ENCODE measurements at places on chromosomes 12 and 14.
A peak's percentile ranks its signal among the peaks of the same experiment; 100 is the strongest.

GRCh38 chr14:105107781-105108515 lies 42.7 kb upstream of the GPR132 start:
- no peak for DNase-seq

DNA sequence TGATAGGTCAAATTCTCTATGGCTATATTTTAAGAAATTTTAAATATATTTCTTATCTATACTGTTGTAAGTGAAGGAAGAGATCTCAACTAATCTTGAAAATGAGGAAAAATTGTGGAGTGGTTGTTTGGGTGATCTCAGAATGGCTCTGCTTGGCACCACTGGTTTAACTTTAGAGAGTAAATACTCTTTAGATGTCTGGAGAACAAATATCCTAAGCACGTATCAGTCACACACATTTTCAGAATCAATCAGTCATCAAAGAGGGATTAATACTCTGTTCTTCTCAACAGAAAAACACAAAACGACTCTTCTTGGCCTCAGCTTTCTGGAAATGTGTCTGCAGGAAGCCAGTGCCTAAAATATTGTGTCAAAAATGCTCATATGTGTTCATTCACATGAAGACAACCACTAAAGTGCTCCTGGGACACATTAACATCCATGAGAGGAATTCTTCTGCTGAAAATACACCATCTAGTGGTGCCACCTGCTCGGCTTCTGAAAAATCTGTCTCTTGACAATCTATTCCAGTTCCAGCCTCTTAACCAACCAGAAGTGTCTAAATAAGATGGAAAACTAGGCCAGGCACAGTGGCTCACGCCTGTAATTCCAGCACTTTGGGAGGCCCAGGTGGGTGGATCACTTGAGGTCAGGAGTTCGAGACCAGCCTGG lies 81.1 kb upstream of the CCDC198 start:
- DNase-seq: no peak

GRCh38 chr12:109714913-109715244 lies 1.3 kb downstream of the FAM222A start:
- DNase-seq: no peak

GRCh38 chr12:45575823-45576475 lies 153.6 kb upstream of the ARID2 start:
- no peak for DNase-seq

GRCh38 chr14:60758885-60759284 lies 24.3 kb downstream of the MNAT1 start:
- DNase-seq: no peak

- DNase-seq: no peak
Observed at GRCh38 chr12:30457621-30458289, 237.9 kb downstream of the IPO8 start.

DNA sequence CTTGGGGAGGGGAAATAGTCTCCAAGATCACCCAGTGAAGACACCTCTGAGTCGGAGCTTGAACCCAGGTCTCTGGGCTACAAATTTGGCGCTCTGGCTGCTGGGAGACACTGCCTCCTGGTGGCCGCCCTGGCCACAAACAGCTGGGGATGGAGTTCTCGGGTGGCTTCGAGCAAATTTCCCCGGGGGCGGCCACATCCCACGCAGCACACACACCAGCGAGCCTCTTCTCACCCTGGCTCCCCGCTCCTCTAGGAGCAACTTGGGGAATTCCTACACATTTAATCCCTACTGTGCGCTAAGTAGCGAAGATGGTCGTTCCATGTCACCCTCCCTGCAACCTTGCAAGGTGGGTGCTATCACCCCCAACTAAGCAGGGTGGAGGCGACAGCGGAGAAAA lies 66.2 kb upstream of the BEGAIN start:
- DNase-seq: no peak

DNA sequence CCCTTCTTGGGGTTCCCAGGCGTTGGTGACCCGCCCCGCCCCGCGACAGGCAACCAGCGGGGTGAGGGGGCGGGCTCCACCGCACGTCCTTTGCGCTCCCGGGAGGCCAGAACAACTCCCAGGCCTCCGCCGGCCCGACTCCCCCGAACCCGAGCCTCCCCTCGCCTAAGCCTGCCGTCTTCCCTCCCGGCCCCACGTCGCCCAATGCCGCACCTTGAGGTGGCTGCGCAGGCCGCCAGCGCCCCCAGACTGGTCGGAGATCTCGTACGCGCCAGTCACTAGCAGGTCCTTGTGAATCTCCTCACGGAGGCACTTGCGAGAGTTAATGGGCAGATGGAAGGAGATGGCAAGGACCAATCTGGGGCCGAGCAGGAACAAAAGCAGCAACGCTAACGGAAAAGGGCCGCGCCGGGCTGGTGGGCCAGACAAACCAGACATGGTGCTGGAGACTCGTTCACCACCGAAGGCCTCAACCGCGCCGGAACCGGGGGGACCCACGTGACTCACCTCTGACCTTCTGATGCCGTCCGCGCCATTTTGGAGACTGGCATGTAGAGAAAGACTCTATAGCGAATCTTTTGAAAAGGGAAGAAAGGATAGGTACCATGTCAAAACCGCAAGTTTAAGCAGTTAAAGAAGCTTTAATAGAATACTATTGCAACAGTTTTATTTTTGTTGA lies at the start of gene TMED10:
TSS of gene TMED10 (minus strand) at position 471 of the 679 bp plus-strand sequence. CDS start at position 438, 33 bp downstream.
- peak; percentile 89 for DNase-seq

DNA sequence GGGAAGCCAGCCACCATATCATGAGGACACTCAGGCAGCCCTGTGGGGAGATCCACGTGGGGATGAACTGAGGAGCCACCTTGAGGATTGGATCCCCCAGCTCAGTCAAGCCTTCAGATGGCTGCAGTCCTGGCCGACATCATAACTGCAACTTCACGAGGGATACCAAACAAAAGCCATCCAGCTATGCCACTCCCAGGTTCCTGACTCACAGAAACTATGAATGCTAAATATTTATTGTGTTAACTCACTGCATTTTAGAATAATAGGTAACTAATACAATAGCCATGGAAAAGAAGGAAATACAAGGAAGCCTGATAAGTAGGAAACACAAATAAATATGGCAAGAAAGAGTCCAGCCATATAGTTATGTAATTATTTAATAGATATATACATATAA lies 42.1 kb upstream of the FAM222A start:
- no peak for DNase-seq

DNA sequence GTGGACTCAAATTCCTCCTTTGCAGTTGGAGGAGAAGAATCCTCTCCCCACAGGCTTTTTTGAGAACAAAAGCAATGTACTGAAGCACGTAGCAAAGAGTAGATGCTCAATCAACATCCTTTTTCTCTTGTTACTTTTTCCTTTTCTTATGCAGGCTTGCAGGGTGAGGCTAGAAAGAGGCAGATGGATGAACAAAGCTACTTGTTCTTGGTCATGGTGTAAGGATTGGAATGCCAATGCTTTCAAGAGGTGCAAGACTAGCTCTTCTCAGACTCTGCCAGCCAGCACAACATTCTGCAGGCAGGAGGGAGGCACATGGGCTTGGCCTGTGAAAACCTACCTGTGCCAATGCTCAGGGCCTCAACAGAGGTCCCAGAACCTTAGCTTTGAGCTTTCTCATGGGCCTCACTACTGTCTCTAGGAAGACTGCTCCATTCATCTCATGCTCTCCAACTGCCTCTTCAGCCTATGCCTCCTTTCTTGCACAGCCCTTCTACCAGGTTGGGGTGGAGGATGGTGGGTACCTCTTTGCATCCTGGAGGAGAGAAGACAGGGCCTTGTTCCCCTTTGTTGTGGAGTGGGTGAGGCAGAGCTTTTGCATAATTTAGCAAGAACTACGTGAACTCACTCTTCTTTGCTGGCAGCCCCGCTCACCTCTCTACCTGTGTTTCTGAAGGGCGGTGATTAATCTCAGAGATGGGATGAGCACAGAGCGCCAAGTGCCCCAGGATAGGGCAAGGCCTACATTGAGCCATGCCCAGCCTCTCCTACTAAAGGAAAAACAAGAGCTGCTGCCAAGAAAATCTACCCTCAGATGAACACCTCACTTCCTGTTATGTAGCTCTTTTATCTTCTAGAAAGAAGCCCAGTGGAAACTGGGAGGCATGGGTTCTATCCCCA lies 1119.7 kb downstream of the VRK1 start:
- DNase-seq: no peak

GRCh38 chr12:42119085-42119633 lies 25.5 kb downstream of the GXYLT1 start:
- DNase-seq: no peak

DNA sequence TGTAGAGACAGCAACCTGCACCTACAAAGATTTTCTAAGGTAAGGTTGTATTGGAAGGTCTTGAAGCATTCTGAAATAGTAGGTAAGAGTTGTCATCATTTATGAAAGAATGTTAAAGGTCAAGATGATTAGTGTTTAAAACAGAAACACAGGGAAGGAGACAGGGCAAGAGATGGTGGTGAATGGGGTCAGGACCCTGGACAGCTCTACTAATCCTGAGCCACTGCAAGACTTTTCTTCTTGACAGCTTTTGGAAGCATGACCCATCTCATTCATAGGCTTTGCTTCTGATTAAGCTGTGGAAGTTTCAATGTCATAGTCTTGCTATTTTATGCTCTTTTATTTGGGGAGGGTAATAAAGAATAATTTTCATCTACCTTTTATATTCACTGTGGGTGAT lies 75.5 kb upstream of the CAND1 start:
- no peak for DNase-seq

GRCh38 chr12:49924628-49925246 lies 21.0 kb upstream of the FAIM2 start:
- no peak for DNase-seq

DNA sequence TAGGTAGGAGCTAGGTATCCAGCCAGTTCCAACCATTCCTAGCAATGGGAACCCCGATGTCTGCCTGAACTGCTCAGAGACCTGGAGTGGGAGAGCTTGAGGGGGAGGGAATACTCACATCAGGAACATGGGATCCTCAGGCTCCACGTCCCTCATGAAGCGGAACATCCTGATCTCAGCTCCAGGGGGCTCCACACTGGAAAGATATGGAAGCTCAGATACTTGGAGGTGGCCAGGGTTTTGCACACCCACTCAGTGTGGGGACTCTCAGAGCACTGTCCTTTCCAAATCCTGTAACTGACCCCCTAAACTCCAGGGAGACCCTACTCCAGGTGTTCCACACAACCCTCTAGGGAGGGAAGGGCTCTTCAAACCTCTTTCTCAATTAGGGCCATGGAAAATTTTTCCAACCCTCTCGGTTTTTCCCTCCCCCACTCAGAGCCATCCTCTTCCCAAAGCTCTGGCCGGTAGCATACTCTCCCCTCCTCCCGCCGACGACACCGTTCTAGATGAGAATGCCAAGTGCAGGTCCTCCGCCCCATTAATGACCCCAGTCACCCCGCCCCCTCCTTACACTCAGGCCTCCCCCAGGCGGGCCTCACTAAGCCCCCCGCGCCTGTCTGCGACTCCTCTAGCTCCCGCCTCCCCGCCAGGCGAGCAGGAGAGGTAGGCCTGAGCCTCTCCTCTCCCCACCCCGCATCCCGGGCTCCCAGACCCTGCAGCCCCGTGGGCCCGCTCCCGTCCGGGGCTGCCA lies 597 bp downstream of the MLF2 start:
- no peak for DNase-seq

- DNase-seq: no peak
Observed at GRCh38 chr12:26564391-26564790, 268.6 kb downstream of the ITPR2 start.

- no peak for DNase-seq
Observed at GRCh38 chr12:25752710-25753309, 199.7 kb upstream of the LMNTD1 start.

Data from activated gamma-delta T cell treated with Interleukin-2 at 50 U/mL for 16 hours (primary cell).